ENCODE measurements at places on chromosomes 5 and 9. TPM values are rescaled to one million over a fixed set of nuclear protein-coding genes. Genes with fewer than 3 reads are reported as not detected.

GRCh38 chr9:130681769-130682420, 11.7 kb upstream of the EXOSC2 start:
- no peak for DNase-seq

- DNase-seq = no peak
Observed at GRCh38 chr5:94209272-94209671, 409.1 kb downstream of the KIAA0825 start.

The SLC6A19 gene
- total RNA-seq = not detected

GRCh38 chr5:43157068-43157467, 35.0 kb upstream of the NIM1K start:
- no peak for DNase-seq

The PELO gene
- total RNA-seq = 44.9 TPM

Data from fibroblast of villous mesenchyme (primary cell).